ENCODE measurements at places on chromosomes 5 and 9. TPM values are rescaled to one million over a fixed set of nuclear protein-coding genes. Genes with fewer than 3 reads are reported as not detected.

DNA sequence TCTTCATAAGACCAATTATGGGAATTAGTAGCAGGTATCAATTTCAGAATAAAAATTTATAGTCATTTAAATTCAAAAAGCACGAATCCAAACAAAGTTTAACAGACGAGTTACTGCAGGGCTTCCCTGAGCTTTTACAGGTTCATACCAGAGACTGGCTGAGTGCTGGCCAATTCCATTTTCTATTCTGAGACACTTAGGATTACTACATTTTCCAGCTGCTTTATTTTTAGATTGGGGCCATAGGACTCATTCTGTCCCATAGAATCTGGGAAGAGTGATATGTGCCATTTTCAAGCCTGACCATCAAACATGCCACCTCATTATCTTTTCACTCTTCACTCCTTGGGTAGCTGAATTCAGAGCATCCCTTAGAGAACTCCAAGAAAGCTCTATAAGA lies 410.7 kb downstream of the DNAH5 start:
- DNase-seq: no peak

Gene ECSCR
- 14.1 TPM for polyA plus RNA-seq

Gene ZDHHC11
- polyA plus RNA-seq: 2.1 TPM

GRCh38 chr5:180291234-180291940 lies 496 bp downstream of the MAPK9 start:
- DNase-seq: peak; percentile 91

GRCh38 chr5:43304525-43304924 lies 8.7 kb downstream of the HMGCS1 start:
- DNase-seq: no peak

DNA sequence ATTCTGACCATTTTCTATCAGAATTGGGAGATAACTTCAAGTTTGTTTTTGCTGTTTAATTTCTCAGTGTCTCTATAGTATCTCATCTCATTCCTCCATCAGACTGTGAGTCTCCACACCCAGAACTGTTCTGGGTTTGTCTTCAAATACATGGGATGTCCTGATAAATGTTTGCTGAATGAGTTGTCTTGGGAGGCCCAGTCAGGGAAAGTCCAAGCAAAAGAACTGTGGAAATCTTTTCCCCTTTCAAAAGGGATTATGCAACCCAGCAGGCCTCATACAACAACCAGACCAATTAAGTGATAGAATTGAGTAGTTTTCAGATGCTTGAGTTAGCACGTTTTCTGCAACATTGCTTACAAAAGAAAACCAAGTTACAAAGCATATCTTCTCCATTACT lies 324.4 kb downstream of the BRINP1 start:
- DNase-seq: no peak

DNA sequence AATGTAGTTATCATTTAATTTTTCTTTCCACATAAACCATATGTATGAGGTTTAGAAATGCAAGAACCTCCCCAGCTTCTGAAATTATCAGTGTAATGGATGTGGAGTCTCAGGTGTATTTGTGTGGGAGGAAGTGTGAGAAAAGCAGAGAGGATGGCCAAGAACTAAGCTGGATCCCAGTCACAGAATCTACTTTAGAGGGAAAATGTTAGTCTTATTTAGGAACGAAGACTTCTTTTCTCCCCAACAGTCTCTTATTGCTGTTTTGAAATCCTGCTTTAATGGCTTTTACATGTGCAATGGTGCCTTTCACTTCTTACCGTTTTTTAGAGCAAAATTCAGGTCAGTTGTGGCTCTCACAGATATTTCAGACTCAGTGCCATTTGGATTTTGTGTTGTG lies 3.0 kb downstream of the EQTN start:
- no peak for DNase-seq

- DNase-seq: no peak
Observed at GRCh38 chr5:94621763-94622162, 3.3 kb downstream of the SLF1 start.

DNA sequence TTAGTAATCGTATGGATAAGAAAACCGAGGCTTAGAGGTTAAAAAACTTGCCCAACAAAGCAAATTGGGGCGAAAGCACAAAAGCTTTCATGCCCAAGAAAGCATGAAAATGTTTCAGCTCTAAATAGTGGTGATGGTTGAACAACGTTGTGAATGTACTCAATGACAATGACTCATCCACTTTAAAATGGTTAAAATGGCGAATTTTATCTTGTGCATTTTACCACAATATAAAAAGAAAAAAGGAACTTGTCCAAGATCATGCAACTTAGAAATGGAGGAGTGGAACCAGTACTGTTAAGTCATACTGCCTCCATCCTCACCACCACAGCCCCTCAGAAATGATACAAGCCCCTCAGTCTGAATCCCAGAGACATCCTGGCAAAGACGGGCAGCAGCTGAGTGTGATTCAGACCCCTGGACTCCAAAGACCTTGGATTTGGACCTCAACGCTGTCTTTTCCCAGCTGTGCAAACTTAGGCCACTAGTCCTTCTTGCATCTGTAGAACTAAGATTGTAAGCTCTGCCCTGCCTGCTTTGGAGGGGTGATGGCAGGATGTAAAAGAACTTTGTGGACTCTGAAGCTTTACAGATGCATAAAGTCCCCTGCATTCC lies 158.4 kb downstream of the GABBR2 start:
- DNase-seq: no peak

DNA sequence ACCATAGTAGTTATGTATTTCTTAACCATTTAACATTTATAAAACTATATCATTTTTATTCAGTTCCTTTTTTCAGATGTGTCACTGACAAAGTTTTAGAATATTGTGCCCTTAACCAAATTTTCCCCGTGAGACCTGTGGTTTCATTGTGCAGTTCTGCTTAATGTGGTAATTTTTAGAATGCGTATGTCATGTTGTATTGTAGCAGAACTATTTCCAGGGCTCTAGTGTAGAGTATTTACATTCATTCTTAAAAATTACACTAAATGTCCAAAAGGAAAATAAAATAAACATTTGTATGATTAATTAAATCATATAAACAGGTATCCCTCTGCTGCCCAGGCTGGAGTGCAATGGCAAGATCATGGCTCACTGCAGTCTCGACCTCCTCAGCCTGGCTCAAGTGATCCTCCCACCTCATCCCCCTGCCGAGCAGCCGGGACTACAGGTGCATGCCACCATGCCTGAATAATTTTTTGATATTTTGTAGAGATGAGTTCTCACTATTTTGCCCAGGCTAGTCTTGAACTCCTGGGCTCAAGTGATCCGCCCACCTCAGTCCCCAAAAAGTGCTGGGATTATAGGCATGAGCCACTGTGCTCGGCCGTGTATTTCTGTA lies 15.4 kb downstream of the SERINC5 start:
- no peak for DNase-seq

Gene PCDHGA10
- polyA plus RNA-seq: 0.15 TPM

DNA sequence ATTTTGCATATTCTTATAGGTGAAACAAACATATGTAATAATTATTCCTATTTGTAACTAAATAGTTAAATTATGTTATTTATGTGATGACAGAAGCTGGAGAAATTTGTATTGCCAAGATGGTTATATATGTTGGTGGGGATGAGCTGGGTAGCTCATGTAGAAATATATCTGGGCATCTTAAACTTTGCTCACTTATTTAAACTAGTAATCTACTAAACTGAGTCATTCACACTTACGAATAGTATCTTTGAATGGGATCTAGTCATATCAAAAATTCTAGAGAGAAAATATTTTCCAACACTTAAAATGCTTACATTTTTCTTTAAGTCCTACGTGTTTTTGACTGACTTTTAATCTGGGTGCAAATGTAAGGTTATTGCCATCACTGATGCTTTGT lies 44.6 kb upstream of the EIF4EBP3 start:
- no peak for DNase-seq

Gene LHX2
- polyA plus RNA-seq: 0.30 TPM

- DNase-seq: no peak
Observed at GRCh38 chr5:171863935-171864334, 78.3 kb downstream of the SMIM23 start.

Gene BRD3OS
- polyA plus RNA-seq: 10.2 TPM

Gene CDKN2A
- polyA plus RNA-seq: 4.0 TPM

GRCh38 chr5:1312993-1313833 lies 18.3 kb upstream of the TERT start:
- peak; percentile 79 for DNase-seq

Gene ANXA1
- polyA plus RNA-seq: 45.5 TPM

DNA sequence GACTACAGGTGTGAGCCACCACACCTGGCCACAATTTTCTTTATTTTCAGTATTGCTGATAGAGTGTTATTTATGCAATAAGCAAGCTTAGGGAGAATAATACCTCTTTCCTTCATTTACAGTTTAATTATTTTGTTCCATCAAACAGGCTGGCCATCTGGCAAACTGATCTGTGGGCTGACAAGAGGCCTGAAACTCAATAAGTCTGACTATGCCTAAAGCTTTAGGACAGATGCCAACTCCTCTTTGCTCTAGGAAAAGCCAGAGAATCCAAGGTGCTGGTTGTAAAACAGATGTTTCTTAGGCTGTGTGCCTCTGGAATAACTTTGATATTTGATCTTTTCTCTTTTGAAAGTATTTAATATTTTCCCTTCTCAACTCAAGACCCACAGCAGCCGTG lies 98.4 kb downstream of the TARS1 start:
- no peak for DNase-seq

Gene SHISAL2B
- polyA plus RNA-seq: not detected

DNA sequence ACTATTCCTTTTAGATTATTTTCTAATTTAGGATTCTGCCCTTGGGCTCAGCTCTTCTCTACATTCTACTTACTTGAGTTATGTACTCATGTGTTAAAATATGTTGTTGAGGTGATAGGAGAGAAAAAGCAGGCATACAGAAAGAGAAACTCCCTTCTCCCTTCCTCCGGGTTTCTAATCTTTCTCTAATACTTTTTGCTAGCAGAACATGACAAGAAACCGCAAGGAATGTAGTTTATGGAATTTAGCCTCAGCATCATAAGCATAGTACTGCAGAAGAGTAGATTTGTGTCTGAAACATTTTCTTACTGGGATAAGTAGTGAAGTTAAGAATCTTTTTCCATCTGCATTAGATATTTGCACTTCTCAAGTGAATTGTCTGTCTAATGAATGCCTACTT lies 139.5 kb upstream of the CYLC2 start:
- no peak for DNase-seq

DNA sequence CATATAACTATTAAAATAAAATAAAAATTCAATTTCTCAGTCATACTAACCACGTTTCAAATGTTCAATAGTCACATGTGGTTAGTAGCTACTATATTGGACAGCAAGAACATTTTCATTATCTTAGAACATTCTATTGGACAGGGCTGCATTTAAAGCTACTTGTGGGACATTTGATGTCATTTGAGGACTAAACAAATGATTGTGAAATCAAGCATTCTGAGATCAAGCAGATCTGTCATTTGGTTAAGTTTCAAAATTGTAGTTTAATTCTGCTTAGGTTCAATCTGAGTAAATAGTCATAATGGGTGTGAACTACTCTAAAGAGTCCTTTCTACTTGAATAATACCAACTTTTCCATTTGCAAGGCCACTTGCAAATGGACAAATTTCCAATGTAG lies 226.9 kb upstream of the C9orf72 start:
- no peak for DNase-seq

- DNase-seq: no peak
Observed at GRCh38 chr5:110590187-110590586, 136.3 kb downstream of the TMEM232 start.

- no peak for DNase-seq
Observed at GRCh38 chr9:93929231-93929630, 25.9 kb downstream of the BARX1 start.

GRCh38 chr5:31186672-31187267 lies 6.7 kb upstream of the CDH6 start:
- no peak for DNase-seq

DNA sequence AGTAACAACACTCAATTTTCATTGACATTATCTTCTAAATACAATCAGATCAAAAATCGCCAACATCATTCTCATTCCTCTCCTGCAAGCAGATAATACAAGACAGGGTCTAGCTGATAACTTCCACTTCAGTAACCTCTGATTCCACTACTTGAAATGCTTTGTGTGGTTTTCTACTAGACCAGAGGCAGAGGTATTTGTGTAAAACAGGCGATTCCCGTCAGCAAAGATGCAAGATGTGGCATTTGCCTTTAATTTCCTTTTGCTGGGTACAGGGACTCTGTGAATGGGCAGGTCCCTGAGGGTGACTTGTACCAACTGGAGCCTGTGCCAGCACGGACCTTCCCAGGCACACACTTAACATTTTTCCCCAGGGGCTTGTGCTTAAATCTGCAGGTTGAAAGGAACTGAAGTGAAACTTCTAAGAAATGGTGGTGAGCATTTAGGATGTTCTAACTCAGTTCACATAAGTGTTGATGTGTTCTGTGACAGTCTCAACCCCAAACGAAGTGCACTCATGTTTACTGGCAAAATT lies 625.5 kb upstream of the WWC1 start:
- no peak for DNase-seq

- no peak for DNase-seq
Observed at GRCh38 chr9:137018761-137019559, 9.1 kb downstream of the ABCA2 start.

DNA sequence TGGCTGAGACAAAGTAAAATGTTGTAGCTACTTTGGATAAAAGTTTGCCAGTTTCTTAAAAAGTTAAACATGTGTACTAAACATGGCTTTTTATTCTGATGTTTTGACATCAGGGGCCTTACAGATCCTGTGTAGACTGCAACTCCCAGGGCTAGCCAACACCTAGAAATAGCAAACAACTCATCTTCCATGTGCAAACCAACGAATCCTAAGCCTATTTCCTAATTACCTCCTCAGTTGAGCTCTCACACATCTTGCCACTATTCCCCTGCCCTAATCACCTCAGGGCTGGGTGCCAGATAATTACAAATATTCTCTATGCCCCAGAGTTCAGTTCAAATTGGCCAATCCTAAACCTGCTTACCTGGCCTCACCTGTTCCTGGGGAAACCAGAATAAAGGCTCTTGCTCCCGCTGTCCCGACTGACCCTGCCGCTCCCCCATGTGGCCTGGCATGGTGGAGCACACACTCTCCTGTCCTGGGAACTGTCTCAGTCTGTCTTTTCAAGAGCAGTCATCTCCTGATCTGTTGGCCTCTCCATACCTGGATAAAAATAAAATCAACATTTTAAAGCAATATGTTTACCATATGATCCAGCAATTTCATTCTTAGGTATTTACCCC lies 37.1 kb upstream of the FAM169A start:
- DNase-seq: no peak

DNA sequence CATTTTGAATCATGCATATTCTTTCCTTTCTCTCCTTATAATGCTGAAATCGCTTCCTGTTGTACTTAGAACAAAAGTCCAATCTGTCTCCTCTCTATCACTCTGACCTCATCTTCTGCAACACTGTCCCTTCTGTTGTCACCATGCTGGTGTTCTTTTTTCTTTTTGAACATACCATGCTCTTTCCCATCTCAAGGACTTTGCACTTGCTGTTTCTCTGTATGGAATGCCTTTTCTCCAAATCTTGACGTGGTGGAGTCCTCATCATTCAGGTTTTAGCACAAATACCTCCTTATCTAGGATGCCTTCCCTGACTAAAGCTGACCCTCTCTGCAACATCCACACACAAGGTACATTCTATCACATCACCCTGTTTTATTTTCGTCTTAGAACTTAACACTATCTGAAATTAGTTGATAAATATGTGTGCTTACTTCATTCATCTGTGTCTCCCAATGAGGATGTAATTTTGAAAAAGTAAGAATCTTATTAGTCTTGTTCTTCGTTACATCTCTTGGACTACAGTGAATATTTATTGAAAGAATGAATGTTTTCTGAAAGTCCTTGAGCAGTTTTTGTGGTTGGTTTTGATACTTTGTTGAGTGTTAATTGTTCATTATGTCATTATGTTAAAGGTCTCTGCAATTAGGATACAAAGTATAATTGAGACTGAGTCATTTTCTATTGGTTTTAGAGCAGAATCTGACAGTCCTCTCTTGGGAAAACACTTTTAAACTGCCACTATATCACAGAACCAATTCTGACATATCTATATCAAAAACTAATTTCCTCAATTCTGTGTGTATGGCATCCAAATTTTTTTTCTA lies 145.3 kb upstream of the RASA1 start:
- no peak for DNase-seq

Data from spleen (tissue), 13 donors.